ENCODE measurements at places on chromosomes 6 and 20.

DNA sequence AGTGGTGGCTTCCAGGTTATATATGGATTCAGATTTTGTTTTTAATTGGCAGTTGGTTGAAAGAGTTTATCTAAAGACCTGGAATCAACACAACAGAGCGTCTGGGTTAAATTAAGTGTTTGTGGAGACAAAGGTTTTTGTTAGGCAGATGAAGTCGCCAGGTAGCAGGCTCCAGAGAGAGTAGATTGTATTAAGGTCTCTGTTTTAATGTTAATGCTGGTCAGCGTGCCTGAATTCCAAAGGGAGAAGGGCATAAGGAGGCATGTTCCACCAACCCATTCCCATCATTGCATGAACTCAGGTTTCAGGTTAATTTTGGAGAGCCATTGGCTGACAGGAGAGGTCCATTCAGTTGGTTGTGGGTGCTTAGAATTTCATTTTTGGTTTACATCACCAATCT lies 744.1 kb upstream of the GJE1 start:
- DNase-seq: no peak

- no peak for DNase-seq
These were observed 36.7 kb downstream of the KIZ start for GRCh38 chr20:21162631-21163030.

GRCh38 chr20:8454137-8454712 lies 322.2 kb downstream of the PLCB1 start:
- peak; percentile 0 for DNase-seq

DNA sequence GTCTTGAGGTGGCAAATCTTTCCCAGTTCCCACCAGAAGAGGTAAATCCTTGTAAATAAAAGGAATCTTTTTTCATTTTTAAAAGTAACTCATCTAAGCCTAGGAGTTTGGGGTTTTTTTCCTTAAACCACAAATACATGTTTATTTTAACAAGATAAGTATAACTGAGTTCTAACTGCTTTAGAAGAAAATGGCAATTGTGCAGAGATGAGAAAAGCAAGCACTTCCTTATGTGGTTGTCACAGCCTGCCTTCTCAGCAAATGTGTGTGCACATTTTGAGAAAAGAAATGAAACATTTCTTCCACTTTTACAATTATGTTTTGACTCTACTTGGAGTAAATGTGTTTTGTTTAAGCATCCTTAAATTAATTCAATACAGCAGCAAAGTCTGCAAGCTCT lies 17.7 kb downstream of the HCK start:
- no peak for DNase-seq

DNA sequence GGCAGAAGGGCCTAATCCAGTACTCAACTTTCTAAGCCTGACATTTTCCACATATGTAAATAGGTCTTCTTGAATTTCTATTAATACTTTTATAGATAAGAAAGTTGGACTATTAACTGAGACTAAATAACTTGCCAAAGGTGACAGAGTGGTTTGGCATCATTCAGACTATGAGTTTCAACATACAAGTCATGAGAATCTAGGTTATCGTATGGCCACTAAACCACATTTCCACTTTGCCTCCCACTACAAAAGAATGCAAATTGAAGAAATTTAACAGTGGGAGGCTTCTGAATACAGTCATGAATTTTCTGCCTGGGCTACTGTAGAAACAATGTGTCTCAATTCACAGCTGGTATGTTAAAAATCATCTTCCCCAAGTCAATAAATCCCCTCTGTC lies 531.0 kb upstream of the AGPAT4 start:
- no peak for DNase-seq

GRCh38 chr6:3269281-3269975 lies 10.7 kb downstream of the PSMG4 start:
- DNase-seq: no peak

GRCh38 chr20:25399037-25399430 lies 8.4 kb upstream of the ABHD12 start:
- no peak for DNase-seq

DNA sequence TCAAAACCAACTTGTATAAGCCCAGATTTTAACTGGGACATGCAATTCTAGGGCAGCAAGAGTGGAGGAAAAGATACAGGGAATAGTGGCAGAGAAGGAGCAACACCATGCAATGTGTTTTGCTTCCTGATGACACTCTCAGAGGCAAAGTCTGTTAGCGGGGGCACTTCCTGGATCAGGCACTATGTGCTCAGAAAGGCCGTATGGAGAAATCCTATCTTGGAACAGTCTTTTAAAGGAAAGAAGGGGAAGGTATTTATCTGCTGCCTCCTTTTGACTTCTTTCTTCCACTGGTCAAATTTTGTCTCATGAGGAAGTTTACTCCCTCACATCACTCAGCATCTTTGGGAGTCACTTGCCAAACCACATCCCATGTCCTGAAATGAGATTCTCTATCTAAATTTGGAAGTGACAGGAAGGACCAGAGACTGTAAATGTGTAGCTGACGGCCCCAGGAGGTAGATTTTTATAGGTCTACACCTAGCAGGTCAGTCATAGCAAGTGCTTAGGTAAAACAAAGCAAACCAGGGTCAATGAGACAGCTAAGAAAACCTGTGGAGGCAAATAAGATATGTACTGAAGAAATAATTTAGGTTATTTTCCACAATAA lies 91.7 kb upstream of the ELOVL5 start:
- no peak for DNase-seq
